ENCODE measurements at places on chromosomes 1 and 21.
A peak's percentile ranks its signal among the peaks of the same experiment; 100 is the strongest.

- no peak for DNase-seq
Observed at GRCh38 chr1:64486193-64486592, 16.3 kb downstream of the CACHD1 start.

GRCh38 chr1:36599828-36600227, 117.1 kb upstream of the CSF3R start:
- no peak for DNase-seq

GRCh38 chr1:56585985-56586384, 6.6 kb upstream of the PLPP3 start:
- DNase-seq = no peak

GRCh38 chr1:145977486-145978470, 13.3 kb downstream of the POLR3GL start:
- DNase-seq = peak; percentile 60

DNA sequence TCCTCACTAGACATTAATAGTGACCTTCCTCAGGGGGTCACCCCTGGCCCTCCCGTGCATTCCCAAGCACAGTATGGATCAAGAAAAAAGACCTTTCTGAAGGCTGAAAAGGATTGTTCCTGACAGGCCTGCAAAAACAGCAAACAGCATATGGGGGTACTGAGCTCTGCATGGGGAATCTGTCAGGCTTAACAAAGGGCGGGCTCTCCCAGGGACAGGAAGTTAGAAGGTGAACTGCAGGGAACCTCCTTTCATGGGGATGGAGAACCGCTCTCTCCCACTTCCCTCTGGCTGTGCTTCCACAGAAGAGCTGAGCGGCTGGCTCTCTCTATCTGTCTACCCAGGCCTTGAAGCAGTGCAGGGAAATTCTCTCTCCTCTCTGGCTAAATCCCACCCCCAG, 91.7 kb downstream of the DTL start:
- DNase-seq = no peak

- no peak for DNase-seq
Observed at GRCh38 chr1:99680270-99680669, 34.4 kb downstream of the PALMD start.

DNA sequence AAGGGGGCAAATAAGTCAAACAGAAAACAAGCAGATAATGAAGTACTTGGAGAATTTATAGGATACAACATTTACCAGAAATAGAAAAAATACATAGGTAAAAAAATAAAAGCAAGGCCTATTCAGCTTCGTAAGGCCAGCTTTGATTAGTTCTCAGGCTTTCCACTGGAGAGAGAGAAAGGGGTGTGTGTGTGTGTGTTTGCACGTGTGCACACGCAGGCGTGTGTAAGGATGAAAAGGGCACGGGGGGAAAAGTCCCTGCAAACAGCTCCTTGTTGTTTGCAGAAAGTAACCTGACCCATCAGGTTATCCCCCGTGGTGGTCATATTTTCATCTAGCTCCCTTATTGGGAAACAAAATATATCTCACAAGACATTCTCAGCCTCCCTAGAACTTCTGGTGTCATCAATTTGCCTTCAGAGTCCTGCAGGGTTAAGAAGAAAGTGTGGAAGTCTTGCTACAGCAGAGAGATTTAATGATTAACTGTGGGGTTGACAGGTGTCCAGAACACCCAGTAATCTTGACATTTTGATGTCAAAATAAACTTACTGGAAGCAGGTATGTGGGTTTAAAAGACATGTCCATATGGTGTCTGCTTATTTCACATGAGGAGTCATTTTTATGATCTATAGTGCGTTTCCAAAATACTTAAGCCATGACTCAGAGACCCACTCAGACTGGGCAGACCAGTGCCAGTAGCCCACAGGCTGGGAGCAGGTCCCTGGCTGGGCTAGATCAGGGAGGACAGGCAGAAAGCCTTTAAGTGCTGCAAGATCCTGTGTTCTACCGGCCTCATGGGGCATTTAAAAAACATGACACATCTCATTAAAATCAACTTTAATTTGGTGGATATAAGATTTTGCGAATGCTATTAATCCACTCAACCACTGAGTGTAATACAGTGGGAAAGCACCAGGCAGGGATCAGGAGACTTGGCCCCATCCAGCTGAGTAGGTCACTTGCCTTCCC, 487.6 kb upstream of the CAMK1G start:
- DNase-seq = no peak

GRCh38 chr1:228001738-228002535, 4.9 kb upstream of the WNT3A start:
- no peak for DNase-seq

- no peak for DNase-seq
Observed at GRCh38 chr21:30391492-30392025, 4.3 kb upstream of the KRTAP13-1 start.

DNA sequence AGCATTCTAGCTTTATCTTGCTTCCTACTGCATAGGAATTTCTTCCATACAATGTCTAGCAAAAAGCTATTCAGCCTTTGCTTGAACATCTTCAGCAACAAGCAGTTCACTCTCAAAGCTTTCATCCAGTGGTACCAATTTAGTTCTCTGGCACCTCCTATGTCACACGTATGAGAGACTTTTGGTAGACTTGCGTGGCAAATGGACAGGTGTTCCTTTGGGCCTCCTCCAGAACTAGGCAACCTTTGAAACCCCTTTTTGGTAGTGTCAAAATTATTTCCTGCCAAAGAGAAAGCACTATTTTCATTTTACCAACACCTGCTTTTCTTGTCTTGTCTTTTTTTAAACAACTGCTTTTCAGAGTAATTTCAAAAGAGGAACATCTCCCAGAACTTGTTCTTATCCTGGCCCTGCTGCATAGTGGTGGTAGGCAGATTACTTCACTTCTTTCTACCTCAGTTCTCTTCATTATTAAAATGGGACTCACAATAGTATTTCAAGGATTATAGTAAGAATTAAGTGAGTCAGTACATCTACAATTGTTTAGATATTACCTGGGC, 122.4 kb downstream of the MAST2 start:
- no peak for DNase-seq

DNA sequence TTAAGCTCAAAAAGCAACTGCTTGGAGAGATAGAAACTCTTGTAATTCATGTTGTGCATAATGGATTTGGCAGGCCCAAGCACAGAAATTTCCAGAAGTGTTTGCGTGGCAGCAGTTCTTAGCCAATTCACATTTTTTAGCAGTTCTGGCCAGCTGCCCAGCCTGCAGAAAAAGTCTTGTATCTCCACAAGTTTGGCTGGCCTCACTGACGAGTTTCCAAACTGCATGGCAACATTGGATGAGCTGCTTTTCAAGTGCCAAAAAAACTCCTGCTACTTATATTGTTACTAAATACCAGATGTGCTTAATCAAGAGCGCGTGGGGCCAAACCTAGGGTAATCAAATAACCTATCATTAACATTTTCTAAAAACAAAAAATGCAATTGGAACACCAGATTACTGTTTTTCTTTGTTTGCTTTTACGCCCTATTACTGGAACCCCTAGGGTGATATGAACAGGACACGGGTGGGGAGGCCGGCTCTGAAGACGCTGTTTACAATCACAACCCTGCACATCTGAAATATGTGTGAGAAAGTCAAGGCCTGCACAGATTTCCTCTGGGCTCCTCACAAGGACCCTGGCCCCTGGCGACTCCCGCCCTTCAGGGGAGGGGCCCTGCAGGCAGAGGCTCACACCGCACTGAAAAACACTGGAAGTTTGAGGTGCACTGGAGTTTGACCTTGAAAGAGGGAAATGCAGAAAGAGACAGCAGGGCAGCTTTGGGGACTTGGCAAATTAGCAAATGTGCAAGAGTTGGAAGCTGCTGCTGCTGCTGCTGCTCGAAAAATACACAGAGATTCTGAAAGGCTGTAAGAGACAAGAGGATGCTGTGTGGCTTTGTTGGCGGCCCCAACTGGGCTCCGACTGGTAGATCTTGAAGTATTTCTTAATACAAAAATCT, 55.2 kb upstream of the TARBP1 start:
- DNase-seq = no peak

GRCh38 chr1:41322835-41323234, 38.4 kb upstream of the FOXO6 start:
- DNase-seq = peak; percentile 29

DNA sequence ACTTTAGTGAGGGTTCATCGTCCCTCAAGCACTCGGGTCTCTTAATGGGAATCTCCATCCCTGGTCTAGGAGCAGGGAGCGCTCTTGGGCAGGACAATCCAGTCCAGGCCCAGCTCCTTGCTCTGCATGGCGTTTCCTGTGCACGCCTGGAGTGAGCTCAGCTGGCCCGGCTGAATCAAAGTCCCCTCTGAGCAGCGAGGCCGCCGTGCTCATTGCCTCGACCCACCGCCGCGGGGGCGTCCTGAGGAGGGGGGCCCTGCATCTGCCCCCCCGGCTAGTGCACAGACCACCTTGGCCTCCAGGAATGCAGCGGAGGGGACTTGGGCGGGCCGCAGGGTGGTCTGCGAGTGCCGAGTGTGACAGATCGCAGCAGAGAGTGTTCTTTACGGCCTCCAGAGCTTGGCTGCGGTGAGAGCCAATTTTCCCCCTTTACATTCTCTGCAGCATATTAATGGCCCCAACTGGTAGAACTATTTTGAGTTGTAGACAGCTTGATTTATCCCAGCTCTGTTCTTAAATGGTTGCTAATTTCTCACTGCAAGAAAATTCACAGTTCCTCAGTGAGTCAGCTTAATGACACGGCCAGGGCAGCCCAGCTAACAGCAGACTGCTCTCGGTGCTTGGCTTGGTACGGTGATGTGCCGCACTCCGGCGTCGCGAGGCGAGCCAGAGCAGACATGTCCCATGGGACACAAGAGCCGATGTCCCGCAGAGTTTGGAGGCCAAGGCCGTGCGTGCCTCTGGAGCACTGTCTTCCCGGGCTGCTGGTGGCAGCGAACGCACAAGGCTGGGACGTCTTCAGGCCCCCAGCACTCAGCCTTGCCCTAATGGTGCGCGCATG, 39.8 kb downstream of the SNAP47 start:
- DNase-seq = no peak

DNA sequence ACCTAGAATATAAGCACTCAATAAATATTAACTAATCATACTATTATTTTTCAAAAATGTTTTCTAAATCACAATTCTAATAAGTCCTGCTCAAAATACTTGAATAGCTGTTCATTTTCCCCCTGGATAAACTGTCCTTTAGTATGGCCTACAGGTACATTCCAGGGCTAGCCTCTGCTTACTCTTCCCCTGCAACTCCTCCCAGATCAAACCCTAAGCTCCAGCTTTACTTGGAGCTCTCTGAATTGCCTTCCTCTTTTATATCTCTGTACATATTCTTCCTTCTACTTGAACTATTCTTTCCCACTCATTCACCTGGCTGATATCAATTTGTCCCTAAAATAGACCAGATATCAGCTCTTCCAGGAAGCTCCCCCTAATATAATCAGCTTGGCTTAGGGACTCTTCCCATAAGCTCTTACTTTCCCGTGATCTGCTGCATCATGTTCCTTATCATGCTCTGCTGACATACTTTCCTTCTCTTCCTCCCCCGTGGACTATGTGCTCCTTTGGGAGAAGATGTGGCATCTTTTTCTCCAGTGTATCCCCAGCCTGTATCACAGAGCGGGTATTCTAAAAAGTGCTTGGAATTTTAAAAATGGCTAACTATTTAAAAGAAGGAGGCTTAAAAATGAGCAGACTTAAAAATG, 43.1 kb upstream of the PIGC start:
- no peak for DNase-seq

- DNase-seq = no peak
Observed at GRCh38 chr1:192797891-192798290, 10.9 kb upstream of the RGS2 start.

DNA sequence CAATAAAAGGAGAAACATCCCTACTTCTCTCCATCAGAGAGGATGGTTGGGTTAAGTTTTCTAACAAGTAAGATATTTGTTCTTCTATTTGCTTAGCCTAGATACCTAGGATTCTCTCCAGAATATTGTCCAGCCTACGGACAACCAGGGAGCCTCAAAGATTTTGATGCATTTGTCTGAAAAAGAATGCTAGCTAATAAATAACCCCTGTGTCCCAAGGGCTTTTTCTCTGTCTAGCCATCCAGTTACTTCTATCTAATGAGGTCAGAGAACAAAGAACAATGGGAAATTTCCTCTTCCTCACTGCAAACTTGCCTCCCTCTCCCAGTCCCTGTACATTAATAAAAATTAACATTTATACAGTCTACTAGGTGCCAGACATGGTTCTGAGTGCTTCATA, 810 bp downstream of the RGS5 start:
- no peak for DNase-seq

DNA sequence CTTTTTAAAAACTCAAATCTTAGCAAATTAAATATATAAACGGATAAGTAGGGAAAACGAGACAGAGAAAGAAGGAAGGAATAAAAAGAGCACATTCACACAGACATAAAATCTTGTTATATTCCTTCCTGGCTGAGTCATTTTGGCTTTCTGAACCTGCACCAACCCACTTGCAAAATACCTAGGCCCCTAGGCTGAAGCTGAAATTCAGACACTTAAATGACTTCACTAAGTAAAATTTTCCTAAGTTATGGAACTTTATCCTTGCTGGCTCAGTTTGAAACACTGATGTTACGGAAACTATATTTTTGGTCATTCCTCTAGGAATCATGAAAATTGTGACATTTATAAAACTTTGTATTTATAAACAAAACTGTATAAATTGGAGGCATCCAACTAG, 462.8 kb upstream of the NFIA start:
- no peak for DNase-seq

- DNase-seq = no peak
Observed at GRCh38 chr1:12621346-12622335, 3.6 kb upstream of the DHRS3 start.

DNA sequence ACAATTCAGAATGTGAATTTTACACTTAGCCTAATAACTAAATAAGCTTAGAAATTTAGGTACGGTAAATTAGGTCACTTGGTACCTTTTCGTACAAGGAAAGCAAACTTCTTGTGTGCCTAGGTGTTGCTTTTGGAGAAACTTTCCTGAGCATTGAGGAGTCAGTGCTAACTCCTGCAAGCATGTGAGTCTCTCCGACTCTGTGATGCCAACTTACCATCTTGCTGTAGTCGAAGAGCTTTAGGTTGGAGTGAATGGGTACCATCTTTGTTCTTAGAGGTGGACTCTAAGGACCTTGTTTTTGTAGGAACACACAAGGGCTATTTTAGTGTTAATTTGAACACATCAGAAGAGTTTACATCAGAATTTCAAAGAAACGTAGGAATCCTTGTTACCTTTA, 688.9 kb downstream of the USP25 start:
- DNase-seq = no peak

All from GM18507 (cell line).